ENCODE measurements at places on chromosomes 4 and X. TPM values are rescaled to one million over a fixed set of nuclear protein-coding genes. Genes with fewer than 3 reads are reported as not detected.

NDP gene
- not detected for total RNA-seq

- DNase-seq: no peak
Observed at GRCh38 chr4:124854968-124855367, 142.4 kb upstream of the ANKRD50 start.

DNA sequence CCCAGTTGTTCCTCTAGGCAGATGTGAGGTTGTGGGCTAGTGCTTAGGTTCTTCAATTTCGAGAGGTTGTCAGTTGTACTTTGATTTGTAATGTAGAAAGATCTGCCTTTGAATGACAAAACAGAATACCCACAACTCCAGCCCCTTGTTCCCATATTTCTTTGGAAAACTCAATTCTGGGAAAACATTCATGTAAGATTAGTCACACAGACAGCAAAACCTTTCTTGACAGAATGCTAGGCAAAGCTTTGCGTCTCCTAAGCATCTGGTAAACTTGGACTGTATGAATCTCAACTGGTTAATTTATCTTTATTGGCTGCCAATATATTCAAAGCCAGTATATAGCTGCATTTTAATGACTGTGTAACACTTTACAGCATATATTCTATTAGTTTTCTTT is 34.9 kb downstream of the NOCT start:
- no peak for DNase-seq

DNA sequence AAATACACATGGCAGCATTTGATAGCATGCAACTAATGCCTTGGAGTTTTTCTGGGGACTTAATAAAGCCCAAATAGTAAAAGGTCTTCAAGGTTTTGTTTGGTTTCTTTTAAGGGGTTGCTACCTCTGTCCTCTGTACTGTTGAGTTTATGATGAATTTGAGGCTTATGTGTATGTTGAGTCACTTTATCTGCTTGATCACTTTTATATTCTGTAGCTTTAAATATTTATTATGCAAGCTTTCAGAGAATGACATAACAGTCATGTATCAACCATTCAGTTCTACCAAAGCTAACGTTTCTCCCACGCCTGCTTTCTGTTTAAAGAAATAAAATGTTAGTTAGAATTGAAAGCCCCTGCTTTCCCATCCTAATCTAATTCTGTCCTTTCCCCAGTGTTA is 122.2 kb downstream of the NHS start:
- no peak for DNase-seq

CFAP99 gene
- total RNA-seq: not detected

- DNase-seq: peak; percentile 1
Observed at GRCh38 chr4:2254665-2255500, 7.0 kb downstream of the MXD4 start.

GRCh38 chr4:183971929-183972490 is 66.9 kb downstream of the STOX2 start:
- DNase-seq: no peak

KLHL2 gene
- 13.8 TPM for total RNA-seq

ANXA10 gene
- not detected for total RNA-seq

RAB39B gene
- total RNA-seq: 9.6 TPM

- no peak for DNase-seq
Observed at GRCh38 chr4:3820806-3821579, 54.8 kb downstream of the ADRA2C start.
